ENCODE measurements at places on chromosomes 16 and 17.

DNA sequence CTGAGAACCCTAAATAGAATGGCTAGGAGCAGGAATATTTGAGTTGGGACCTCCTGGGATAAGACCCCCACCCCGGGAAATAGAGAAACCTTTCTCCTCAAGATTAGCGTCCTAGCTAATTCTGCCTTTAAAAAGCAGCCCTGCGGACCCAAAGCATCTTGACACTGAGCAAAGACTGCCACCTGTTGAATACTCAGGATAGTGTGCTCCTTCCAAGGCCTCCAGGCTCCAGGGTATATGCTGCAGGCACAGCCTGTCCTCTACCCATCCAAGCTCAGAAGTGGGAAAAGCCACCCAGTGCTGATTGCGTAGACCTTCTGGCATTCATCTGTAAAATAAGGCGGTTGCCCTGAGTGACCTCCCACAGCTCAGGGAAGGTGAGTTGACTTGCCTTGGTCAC lies 456.2 kb upstream of the DYNLRB2 start:
- DNase-seq, result no peak

DNA sequence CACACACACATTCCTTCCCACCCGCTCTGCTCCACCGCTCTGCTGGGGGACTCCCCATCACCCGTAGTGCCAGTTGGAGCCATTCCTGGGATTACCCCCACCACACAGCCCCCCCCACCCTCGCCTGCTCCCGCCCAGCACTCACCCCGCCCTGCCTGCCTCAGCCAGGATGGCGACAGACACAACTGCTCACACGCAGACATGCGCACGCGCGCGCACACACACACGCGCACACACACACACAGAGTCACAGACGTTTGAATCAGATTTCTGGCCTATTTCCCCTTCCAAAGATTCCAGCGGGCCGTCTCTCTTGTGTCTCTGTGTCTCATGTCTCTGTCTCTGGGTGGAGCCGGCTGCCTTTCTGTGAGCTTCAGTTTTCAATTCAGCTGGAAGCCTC lies 4.4 kb downstream of the CACNA1G start:
- DNase-seq, result no peak

- no peak for DNase-seq
Observed at GRCh38 chr17:45411348-45412105, 21.1 kb downstream of the ARHGAP27 start.

- DNase-seq, result no peak
Observed at GRCh38 chr17:12987120-12987519, 30.7 kb downstream of the ELAC2 start.

DNA sequence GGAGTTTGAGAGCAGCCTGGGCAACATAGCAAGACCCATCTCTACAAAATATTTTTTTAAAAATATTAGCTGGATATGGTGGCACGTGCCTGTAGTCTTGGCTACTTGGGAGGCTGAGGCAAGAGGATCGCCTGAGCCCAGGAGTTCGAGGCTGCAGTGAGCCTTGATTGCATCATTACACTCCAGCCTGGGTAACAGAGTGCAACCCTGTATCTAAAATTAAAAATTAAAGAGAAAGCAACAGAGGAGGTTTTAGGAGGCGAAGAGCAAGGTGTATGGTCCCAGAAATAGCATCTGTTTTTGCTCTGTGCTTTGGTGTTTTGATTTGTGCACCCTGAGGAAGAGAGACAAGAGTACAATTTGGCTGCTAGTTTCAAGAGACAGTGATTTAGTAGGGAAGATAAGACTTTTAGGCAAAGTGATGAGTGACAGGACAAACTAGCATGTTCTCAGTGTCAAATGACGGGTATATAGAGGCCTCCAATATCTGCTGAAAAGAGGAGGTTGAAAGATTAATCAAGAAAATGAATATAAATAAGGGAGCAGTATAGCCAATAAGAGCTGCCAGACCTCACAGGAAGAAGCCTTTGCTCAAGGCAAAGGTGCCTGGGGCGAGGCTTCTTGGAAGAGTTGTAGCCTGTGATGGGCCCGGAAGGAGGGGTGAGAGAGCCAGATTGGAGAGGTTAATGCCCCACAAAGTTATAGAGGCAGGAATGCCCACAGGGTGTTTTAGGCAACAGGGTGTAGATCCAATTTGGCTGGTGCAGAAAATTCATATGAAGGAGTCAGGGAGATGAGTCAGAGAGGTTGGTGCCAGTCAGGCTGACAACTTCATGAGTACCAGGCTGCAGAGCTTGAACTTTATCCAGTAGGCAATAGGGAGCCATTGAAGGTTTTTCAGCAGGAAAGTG lies 11.4 kb downstream of the HLF start:
- DNase-seq, result no peak

DNA sequence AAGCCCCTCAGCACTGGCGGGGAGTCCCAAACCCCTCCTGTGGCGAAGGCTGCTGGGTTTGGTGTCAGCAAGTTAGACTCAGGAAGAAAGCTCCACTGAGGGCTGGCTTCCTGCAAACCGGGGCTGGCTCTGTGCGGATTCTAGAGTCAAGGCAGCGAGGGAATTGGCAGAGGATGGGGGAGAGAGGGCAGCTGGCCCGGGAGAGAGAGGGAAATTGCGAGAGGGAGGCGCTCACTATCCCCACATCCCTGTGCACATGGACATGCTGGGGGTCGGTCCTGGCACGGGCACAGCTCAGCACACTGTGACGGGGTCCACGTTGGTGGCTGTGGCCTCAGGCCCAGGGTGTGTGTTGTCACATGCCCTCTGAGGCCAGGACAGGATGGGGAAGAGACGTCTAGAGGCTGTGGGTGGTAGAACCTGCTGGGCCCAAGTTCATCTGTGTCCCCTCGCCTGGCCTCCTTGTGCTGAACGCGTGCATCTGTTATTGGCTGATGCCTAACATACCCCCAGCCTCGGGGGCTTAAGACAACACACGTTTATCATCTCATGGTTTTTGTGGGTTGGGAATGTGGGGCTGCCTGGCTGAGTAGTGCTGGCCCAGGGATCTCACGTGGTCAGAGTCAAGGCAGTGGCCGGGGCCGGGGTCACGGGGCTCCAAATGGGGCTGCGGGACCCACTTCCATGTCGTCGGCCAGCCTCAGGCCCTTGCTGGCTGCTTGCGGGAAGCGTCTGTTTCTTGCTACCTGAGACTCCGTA lies 16.7 kb upstream of the JPH3 start:
- DNase-seq, result no peak

DNA sequence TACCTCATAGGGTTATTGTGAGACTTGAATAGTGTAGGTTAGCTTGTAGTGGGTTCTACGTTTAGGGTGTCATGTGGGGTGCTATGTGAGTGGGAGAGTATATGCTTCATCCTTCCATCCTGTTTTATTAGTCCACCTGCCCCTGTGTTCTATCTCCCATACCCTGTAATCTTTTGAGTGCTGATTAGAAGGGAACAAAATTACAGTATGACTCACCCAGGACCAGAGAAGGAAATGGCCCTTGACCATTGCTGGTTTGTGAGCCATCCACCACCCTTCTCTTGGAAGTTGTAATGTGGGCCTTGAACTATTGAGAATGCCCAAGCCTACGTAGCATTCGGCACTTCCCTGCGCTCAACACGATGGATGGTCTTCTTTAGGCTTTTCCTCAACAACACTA lies 17.1 kb downstream of the SAP30BP start:
- no peak for DNase-seq

DNA sequence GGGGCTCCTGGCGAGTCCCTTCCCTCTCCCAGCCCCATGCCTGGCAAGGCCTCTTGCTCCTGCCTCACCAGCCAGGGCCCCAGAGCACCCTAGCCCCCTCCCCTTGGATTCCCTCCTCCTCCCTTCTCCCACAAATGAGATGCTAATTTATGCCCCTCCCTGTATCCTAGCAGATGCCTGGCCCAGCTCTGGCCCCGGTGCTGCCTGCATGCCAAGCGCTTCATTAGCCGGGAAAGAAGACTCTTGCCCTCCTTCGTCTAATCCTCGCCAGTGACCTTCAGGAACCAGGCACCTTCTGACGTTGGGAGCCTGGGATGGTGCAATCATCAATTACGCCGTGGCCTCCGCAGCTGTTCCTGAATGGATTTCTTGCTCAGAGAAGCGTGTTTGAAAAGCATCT lies 127.8 kb downstream of the SDK2 start:
- no peak for DNase-seq

DNA sequence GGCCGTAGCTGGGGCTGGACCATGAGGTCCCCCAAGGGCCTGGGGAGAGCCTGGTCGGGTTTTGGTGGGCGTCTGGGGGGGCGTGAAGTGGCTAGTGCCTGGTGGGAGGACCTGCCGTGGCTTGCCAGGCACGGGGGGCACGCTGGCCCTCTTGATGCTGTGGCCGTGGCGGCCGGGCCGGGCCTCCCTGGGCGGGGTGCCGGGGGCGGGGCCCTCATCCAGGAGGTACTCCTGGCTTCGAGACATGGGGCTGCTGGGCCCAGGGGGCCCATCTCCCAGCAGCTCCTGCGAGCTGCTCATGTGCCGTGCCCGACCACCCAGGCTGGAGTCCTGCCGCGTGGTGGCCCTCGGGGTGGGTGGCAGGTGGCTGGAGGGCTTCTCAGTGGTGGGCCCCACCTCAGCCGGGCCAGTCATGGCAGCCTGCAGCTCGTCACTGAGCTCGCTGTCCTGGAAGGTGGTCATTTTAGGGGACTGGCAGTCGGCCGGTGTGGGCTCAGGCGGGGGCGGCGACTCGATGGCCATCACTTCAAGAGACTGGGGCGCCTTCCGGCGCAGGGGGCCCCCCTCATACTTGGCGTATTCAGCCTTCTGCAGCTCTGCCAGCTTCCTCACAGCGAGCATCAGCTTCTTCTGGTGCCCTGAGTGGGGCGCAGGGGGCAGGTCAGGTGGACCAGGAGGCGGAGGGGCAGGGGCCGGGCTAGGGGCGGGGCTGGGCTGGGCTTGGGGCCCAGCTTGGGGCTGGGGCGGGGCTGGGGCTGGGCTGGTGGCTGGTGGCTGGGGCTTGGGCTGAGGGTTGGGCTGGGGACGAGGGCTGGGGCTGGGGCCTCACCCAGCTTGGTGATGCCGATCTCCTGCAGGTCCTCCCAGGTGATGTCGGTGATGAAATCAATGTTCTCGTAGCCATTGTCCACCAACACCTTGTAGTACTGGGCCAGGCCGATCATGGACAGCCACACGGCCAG lies 15.2 kb downstream of the CASKIN1 start:
- DNase-seq, result no peak

- no peak for DNase-seq
Observed at GRCh38 chr16:84143784-84144199, 1.2 kb downstream of the HSDL1 start.

DNA sequence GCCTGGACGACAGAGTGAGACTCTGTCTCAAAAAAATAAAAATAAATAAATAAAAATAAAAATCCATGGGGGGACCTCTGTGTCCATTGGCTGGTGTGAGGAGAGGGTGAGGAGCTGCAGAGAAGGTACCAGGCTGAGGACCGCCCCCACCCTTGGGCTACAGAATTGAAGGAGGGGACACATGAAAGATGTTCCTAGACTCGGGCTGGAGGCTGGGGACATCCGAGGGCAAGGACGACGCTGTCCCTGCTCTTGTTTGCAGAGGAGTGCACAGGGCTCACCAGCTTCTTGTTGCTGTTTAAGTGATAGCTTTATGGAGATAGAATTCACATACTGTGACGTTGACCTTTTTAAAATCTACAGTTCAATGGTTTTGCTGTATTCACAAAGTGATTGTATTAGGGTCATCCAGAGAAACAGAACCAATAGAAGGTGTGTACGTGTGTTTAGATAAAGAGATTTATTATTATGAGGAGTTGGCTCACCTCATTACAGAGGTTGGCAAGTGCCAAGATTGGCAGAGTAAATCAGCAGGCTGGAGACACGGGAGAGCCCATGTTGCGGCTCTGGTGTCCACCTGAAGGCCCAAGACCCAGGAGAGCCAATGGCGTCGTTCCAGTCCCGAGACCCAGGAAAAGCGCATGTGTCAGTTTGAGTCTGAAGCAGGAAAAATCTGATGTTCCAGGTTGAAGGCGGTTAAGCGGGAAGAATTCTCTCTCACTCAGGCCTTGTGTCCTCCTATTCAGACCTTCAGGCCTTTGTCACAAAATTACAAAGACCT lies 320.7 kb downstream of the SEC14L1 start:
- no peak for DNase-seq

DNA sequence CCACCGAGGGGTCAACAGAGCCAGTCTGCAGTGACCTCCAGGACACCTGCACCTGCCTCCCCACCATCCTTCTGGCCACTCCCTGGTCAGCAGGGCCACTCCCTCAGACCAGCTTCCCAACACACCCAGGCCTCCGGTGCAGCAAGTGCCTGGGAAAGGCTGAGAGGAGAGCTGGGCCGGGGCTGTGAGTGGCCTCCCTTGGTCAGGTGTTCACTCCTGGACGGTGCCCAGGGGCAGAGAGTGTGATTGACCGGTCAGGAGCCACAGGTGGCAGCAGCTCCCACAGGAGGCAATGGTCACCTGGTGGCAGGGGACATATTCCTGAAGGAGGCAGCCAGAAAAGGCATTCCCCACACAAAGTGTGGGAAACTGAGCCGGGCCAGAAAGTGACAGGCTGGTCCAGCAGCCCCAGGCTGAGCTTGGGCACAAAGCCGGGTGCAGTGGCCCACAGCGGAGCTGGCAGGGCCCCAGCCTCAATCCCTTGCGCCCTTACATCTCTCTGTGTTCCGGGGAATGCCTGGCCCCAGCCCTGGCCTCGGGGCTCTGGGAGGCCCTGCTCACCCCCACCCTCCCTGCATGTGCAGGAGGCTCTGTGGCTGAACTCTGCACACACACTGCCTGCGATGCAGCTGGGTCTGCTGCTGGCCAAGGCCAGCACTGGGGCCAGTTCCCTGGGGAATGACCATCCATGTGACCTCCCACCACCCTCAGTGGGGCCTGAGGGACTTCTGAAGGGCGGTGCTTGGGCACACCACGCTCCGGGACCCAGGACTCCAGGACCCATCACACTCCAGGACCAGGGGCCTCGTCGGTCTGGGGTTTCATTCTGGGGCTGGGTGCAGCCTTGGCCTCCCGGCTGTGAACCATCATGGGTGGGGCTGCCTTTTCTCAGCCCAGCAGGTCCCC lies 1.2 kb upstream of the C17orf99 start:
- DNase-seq, result no peak

- DNase-seq, result no peak
Observed at GRCh38 chr17:57708410-57708809, 36.7 kb downstream of the CCDC182 start.

DNA sequence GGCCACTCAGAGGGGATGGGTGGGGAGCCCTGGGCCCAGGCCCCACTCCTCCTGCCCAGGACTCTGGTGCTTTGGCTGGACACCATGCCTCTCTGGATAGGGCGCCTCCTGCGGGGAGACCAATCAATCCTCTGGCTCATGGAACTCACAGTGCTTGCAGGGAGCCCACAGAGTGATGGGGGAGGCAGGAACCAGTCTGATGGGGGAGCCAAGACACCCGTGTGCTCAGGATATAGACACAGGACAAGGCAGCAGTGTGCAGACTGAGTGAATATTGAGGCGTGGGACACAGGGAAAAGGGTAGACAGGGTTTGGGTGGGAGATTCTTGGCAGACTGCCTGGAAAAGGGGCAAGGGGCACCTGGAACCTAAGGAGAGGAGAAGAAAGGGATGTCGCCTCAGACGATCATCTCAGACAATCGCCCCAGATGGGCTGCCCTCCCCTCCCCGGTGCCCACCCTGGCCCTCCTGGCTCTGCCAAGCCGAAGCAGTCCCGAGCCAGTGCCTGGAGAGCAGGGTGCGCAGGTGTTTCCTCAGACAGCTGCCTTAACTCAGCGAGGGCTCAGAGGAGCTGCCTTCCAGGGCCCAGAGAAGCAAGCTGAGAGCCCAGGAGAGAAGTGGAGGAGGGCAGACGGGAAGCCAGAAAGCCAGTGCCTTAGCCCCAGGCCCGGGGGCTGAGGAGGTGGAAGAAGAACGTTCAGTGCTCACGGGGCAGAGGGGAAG lies 37.4 kb upstream of the DLX4 start:
- DNase-seq, result no peak
